ENCODE measurements at places on chromosomes 11 and 22.

- peaks cover 8% of the 10 kb centered on the region for H3K4me1 ChIP-seq
- H3K27me3 ChIP-seq: no peaks in the 10 kb centered on the region
- peaks cover 14% of the 10 kb centered on the region for H3K36me3 ChIP-seq
- H3K27ac ChIP-seq: no peak overlapping the region
- DNase-seq: no peak
These were observed 61.7 kb downstream of the CSNK2A3 start for GRCh38 chr11:11291041-11292015.

- no peak overlapping the region for H3K4me3 ChIP-seq
- no peak for DNase-seq
- H3K27ac ChIP-seq: no peak overlapping the region
- no peaks in the 10 kb centered on the region for H3K36me3 ChIP-seq
- H3K4me1 ChIP-seq: peaks cover 6% of the 10 kb centered on the region
- no peaks in the 10 kb centered on the region for H3K27me3 ChIP-seq
These were observed 328.3 kb downstream of the TBC1D22A start for GRCh38 chr22:47090591-47091245.

- no peaks in the 10 kb centered on the region for H3K36me3 ChIP-seq
- DNase-seq: no peak
- no peak overlapping the region for H3K4me3 ChIP-seq
- H3K27me3 ChIP-seq: no peaks in the 10 kb centered on the region
- no peak overlapping the region for H3K27ac ChIP-seq
These were observed 14.6 kb downstream of the PHLDA2 start for GRCh38 chr11:2914455-2915195.

DNA sequence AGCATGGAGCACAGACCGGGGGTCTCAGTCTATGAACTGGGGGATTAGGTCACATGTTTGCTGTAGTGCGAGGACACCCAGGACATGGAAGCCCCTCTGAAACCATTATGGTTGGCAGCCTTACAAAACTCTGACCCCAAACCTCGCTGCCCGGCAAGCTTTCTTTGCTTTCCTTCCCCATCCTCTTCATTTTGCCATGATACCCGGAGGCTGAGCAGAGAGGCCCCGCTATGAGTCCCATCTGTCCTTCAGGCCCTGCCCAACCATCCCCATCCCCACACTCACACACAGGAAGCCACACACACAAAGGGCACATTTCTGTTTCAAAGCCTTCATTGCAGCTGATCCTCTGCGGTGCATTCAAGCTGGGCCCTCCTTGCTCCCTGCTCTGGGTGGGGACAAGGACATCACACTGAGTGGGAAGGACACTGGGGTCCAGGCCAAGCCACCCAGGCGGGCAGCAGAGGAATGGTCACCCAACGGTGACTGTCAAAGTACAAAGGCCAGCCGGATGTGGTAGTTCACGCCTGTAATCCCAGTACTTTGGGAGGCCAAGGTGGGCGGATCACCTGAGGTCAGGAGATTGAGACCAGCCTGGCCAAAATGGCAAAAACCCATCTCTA, 176.5 kb downstream of the CTTN start:
- no peaks in the 10 kb centered on the region for H3K36me3 ChIP-seq
- no peak overlapping the region for H3K4me3 ChIP-seq
- no peak for DNase-seq
- H3K27me3 ChIP-seq: no peaks in the 10 kb centered on the region
- H3K27ac ChIP-seq: no peak overlapping the region
- peaks cover 7% of the 10 kb centered on the region for H3K4me1 ChIP-seq

DNA sequence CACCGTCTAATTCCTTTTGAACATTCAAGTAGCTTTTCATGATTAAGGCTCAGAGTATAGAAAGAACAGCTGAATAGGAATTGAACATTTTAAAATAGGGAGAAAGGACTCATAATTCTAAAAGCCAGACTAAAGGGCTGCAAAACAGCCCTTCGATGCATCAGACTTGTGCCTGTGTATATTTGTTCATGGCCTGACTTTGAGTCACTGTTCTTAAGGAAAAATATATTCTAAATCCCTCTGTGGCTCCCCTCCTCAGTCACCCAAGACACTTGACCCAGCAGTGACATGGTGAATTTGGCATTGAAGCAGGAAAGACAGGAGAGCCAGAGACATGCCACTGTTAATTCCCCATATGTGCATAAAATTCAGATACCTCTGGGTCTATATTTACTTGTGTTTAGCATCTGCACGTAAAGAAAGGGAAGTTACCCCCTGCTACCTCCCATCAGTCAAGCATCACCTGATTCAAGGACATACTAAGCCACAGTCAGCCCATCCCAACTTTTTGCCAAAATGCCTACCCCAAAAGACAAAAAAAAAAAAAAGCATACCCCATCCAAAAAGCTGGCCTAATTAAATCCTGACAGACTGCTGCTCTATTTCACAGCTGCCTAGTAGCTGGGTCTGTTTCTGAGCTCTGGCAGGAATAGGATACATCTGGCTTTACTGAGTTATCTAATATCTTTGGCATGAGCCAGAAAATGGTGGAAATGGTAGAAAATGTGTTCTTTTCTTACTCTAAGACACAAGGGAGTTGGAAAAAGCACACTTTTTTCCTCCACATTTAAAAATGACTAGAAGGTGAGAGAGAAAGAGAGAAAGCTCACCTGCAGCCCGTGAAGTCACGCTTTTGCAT, 93.5 kb downstream of the COMMD9 start:
- no peak overlapping the region for H3K4me3 ChIP-seq
- no peaks in the 10 kb centered on the region for H3K27me3 ChIP-seq
- H3K4me1 ChIP-seq: no peaks in the 10 kb centered on the region
- H3K36me3 ChIP-seq: no peaks in the 10 kb centered on the region

GRCh38 chr22:50308986-50309600, 1.6 kb upstream of the PLXNB2 start:
- no peak overlapping the region for H3K4me3 ChIP-seq
- no peaks in the 10 kb centered on the region for H3K36me3 ChIP-seq
- H3K27ac ChIP-seq: peak overlapping the region; percentile 71
- DNase-seq: no peak
- no peaks in the 10 kb centered on the region for H3K27me3 ChIP-seq

GRCh38 chr22:37335806-37336199, 53.5 kb downstream of the CYTH4 start:
- DNase-seq: no peak
- H3K27ac ChIP-seq: no peak overlapping the region
- peaks cover 10% of the 10 kb centered on the region for H3K4me1 ChIP-seq
- no peaks in the 10 kb centered on the region for H3K36me3 ChIP-seq

GRCh38 chr11:133927690-133928627, 28.8 kb downstream of the IGSF9B start:
- no peaks in the 10 kb centered on the region for H3K27me3 ChIP-seq
- H3K4me1 ChIP-seq: peaks cover 2% of the 10 kb centered on the region
- no peak overlapping the region for H3K4me3 ChIP-seq
- H3K27ac ChIP-seq: no peak overlapping the region
- peak; percentile 56 for DNase-seq

GRCh38 chr11:70298243-70298915, 27.9 kb downstream of the PPFIA1 start:
- H3K36me3 ChIP-seq: peaks cover 7% of the 10 kb centered on the region
- no peak for DNase-seq
- no peak overlapping the region for H3K27ac ChIP-seq
